Fibroblast of skin of abdomen (primary cell): ENCODE measurements at places on chromosomes 1 and 21.
A peak's percentile ranks its signal among the peaks of the same experiment; 100 is the strongest.

DNA sequence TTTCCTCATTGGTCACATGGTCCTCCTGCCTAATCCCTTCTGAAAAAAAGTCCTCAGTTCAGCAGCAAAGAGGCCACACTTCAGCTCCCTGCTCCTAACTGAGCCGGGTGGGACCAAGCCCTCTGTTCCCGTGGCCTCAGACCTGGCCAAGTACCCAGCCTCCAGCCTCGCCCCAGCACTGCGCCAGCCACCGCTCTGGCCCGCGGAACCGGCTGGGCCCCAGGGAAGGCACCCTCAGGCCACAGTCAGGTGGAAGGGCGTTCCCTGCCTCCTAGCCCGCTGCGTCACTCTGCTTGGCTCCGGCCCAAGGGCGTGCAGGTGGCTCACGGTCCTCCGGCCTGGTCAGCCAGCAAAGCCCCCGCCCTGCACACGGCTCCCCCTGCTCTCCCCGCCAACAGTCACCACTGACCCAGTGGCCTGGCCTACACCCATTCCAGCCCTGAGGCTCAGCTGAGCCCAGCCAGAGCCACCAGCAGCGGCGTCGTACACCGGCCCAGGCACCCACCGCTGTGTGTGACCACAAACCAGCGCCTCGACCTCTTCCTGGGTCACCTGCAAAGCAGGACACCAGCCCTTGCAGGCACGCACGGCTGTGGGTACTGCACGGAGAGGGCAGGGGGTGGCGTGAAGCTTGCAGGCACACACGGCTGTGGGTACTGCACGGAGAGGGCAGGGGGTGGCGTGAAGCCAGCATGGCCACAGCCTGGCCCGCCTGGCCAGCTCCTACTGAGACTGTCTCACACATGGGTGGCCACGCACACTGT lies 19.4 kb downstream of the NADK start:
- no peak for DNase-seq

- DNase-seq, result no peak
Measured at GRCh38 chr1:241275981-241276380, 81.0 kb downstream of the RGS7 start.

GRCh38 chr21:43572446-43572845 lies 86.8 kb downstream of the HSF2BP start:
- DNase-seq, result no peak

GRCh38 chr1:2592672-2593071 lies 6.1 kb downstream of the PRXL2B start:
- DNase-seq, result no peak

DNA sequence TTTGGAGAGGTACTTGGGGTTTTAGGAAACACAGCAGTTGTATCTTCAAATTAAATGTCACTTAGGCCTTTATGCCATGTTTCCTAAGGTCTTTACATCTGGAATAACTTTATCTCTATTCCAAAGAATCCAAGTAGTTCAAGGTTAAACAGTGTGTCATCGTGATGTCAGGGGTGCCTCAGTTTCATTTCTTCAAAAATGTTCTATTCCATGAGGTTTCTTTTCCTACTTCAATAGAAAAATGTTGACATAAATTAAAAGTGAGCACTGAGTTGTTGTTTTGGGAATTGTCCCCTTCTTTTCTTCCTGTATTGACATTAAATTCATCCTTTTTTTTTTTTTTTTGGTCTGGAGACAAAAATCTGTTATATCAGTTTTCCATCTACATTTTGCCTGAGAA lies 160.6 kb upstream of the C21orf91 start:
- DNase-seq, result no peak

DNA sequence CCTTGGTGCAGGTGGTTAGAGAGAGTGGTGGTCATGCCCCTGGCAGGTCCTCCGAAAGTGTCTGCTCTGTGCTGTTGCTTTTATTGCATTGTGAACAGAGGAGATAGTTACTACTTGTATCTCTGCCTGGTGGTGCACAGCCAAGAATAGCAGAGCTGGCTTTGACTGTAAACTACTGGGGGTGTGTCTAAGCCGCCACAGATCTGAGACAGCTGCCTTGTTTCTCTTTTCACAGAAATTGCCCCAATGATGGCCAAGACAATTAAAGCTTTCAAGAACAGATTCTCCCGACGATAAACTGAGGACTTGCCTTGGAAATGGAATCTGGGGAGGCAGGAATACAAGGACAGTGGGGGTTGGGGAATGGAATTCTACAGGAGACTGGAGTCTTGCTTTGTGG lies 16.0 kb downstream of the ELOA start:
- no peak for DNase-seq

- DNase-seq, result peak; percentile 83
Measured at GRCh38 chr1:31505911-31506497, 70.3 kb upstream of the TINAGL1 start.

DNA sequence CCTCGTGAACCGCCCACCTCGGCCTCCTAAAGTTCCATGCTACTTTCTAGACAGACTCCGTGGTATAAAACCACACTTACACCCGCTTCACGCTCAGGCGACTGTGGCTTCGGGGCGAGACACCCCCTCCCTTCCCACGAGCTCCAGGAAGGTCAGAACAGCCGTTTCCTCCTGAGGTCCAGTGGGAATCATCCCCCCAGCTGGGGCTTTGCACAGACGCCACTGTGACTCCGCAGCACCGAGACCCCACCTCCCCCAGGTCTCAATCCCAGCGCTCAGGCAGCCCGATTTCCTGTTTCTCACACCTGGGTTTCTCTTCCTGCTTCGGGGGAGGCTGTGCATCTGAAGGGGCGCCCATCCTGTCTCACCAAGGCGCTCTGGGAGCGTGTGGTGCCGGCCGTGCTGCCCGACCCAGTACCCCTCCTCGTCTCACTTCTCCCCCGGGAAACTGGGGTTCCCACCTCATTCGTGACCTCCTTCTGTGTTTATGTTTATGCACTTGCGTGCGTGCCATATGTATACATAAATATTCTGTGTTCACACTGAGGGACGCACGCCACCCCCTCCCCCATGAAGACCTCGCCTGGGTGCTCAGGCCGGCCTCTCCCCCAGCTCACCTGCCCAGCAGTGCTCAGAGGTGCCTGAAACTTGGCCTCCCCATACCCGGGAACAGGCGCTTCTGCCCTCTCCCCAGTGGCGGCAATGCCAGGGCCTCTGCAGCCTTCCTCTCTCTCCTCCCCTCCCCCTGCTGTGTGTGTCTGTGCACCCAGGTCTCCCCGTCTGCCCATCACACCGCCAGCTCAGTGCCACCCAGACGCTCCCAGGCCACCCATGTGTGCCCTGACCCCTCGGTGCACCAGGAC lies 14.6 kb downstream of the SLC35E2B start:
- DNase-seq, result no peak

GRCh38 chr1:59146651-59147358 lies 150.1 kb upstream of the FGGY start:
- peak; percentile 27 for DNase-seq

DNA sequence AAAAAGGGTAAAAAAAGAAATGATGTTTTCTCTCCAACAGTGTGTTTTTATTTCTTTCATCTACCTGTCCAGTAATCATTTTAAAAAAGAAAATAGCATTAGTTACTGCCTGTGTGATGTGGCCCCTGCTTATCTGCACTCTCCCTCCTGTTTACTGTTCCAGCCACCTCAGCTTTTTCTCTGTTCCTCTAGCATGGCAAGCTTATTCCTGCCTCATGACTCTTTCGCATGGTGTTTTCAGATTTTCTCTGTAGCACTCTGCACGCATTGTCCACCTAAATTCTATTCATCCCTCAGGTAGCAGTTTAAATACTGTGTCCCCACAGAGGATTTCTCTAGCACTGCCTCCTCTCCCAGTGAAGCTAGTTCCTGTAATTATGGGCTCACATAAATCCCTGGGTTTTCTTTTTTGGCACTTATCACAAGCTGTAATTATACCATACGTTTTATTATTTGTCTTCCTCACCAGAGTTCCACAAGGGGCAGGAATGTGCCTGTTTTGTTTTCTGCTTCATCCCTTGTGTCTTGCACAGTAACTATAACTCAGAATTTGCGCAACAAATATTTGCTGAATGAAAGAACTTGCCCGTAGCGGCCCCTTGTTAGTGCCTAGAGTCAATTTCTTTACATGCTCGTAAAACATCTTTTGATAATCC lies 51.4 kb upstream of the LRIG2 start:
- DNase-seq, result peak; percentile 23

DNA sequence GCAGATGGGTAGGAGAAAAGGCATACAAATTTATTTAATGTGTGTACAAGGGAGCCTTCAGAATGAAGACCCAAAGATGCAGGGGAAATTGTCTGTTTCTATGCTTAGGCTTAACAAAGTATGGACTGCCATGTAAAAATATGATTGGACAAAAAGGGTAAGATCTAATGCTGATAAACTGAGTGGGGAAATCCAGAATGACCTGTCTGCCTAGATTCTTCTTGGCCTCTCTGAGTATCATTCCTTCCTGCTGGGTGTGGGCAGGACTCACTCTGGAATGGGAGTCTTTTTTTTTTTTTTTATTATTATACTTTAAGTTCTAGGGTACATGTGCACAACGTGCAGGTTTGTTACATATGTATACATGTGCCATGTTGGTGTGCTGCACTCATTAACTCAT lies 61.0 kb downstream of the IGSF5 start:
- DNase-seq, result no peak

DNA sequence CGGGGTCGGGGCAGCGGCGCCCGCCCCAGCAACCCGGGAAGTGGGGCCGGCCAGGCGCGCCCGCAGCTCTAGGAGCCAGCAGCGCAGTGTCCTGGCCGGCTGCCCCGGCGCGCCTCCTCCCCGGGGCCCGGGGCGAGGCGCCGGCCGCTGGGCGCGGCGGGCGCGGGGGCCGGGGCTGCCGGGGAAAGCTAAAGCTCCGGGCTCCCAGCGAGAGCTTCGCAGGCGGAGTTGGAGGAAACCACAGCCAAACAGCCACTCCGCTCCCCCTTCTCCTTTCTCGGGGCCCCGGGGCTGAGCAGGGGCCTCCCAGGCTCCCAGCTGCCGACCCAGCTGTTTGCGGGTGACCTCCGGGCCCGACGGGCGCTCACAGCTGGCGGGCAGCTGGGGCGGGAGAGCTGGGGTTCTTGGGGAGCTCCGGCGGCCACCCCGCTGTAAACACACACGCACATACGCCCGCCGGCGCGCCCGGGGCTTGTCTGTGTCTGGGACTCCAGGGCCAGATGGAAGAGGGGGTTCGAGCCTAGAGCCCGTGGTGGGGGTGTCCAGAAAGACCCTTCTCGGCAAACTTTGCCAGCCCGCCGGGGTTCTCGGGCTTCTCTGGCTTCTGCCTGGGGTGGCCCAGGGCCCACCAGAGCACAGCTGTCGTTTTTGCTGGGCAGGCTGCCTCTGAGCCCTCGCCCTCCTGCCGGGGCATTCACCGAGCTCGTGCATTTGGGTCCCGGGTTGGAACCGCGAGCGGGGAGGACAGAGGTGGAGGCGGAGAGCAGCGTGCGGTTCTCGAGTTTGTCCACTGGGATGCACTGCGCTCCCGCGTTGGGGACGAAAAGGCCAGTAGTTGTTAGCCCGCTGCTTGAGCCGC lies 1.5 kb downstream of the AJAP1 start:
- peak; percentile 51 for DNase-seq

- DNase-seq, result no peak
Measured at GRCh38 chr1:37403166-37403565, 71.2 kb upstream of the ZC3H12A start.

DNA sequence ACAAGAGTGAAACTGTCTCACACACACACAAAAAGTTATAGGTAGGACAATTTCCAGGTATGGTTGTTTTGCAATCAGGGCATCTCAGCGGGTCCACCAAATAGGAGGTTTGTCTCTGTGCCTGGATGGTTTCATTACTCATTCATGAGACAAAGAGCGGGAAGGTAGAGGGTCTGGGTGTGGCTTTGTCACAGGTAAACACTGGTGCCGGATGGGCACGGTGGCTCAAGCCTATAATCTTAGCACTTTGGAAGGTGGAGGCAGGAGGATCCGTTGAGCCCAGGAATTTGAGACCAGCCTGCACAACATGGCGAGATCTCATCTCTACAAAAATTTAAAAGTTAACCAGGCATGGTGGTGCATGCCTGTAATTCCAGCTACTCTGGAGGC lies 16.3 kb upstream of the ERVH48-1 start:
- no peak for DNase-seq

DNA sequence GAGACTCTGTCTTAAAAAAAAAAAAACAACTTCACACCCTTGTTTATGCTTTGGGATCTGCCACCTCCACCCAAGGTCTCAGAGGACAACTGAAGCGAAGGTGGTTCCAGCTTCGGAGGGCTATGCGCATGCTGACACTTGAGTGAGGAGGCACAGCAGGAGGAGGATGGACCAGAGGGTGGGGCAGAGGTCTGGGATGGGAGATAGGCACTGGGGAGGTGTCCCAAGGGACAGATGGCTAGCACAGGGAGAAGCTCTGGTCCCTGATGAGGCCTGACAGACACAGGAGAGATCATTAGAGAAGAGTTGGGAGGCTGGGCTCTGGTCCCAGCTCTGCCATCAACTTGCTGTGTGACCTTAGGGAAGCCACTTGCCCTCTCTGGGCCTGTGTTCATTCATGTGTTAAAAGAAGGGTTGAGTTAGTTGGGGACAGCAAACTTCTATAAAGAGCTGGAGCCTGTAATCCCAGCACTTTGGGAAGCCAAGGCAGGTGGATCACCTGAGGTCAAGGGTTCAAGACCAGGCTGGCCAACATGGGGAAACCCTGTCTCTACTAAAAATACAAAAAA lies 16.8 kb downstream of the E2F2 start:
- DNase-seq, result no peak

- peak; percentile 33 for DNase-seq
Measured at GRCh38 chr1:23745515-23745914, 2.2 kb downstream of the ELOA start.

- no peak for DNase-seq
Measured at GRCh38 chr1:95730986-95731385, 497.0 kb downstream of the RWDD3 start.

- DNase-seq, result no peak
Measured at GRCh38 chr1:118937413-118938072, 50.6 kb downstream of the TBX15 start.

DNA sequence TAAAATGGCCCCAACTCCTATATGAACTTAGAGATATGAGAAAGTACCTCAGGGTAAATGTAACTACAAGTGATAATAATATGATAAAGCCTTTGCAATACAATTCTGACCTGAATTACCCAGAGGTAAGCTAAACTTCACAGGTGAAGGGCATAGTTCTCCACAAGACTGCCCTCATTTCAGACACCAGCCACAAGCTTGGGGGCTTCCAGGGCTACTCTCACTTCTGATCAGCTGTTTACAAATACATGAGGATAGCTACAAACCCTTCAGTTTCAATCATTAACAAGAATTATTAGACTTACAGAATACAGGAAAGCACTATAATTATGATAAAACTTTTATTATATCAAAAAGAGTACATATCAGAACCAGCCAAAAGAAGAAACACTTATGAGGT lies 18.7 kb upstream of the DPH5 start:
- DNase-seq, result no peak

- peak; percentile 30 for DNase-seq
Measured at GRCh38 chr21:35849144-35849543, 211.2 kb downstream of the SETD4 start.

DNA sequence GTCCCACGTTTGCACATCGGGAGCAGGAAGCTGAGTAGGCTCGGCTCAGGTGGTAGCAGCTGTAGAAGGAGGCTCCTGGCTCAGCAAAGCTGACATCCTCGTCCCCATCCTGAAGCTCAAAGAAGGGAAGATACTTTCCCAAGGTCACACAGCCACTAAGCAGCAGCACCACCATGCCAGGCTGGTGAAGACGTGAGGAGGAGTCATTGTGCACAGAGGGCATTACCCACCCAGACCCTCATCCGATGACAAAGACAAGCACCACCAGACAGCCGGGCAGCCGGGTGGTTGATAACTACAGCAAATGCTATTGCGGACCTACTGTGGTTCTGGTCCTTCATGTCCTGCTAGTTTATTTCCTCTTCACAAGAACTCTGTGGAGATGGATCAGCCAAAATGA lies 186.9 kb downstream of the MATN1 start:
- DNase-seq, result no peak

GRCh38 chr1:236774926-236775325 lies 20.2 kb upstream of the MTR start:
- DNase-seq, result no peak

- no peak for DNase-seq
Measured at GRCh38 chr1:32525661-32526444, 13.4 kb upstream of the ZBTB8A start.
